ENCODE measurements at places on chromosomes 1 and 21. TPM values are rescaled to one million over a fixed set of nuclear protein-coding genes. Genes with fewer than 3 reads are reported as not detected.

The MIB2 gene
- 60.6 TPM for polyA plus RNA-seq

The KRTAP12-2 gene
- polyA plus RNA-seq = not detected

The GRIK3 gene
- polyA plus RNA-seq = 0.38 TPM

The KRTAP15-1 gene
- polyA plus RNA-seq = not detected

The HSD3B2 gene
- polyA plus RNA-seq = 0.17 TPM

The IPP gene
- 23.4 TPM for polyA plus RNA-seq

The CLDN8 gene
- 0.64 TPM for polyA plus RNA-seq

The TCP10L gene
- 0.43 TPM for polyA plus RNA-seq

The PUSL1 gene
- 7.0 TPM for polyA plus RNA-seq

The PTGER3 gene
- 1.1 TPM for polyA plus RNA-seq

The OR2T2 gene
- polyA plus RNA-seq = not detected

The TRIM58 gene
- 1.6 TPM for polyA plus RNA-seq

The CADM3 gene
- polyA plus RNA-seq = 1.6 TPM

The F3 gene
- 6.7 TPM for polyA plus RNA-seq

The TNFSF4 gene
- polyA plus RNA-seq = 2.2 TPM

The L1TD1 gene
- 6.2 TPM for polyA plus RNA-seq

The DENND2C gene
- polyA plus RNA-seq = 4.3 TPM

The IL12RB2 gene
- polyA plus RNA-seq = 0.67 TPM

The TDRD10 gene
- 3.6 TPM for polyA plus RNA-seq

The OLFML2B gene
- 13.0 TPM for polyA plus RNA-seq

The CFHR2 gene
- polyA plus RNA-seq = not detected

The EFNA1 gene
- polyA plus RNA-seq = 102 TPM

The FMOD gene
- polyA plus RNA-seq = 97.6 TPM

The UMODL1 gene
- 0.13 TPM for polyA plus RNA-seq

The MCOLN3 gene
- 1.3 TPM for polyA plus RNA-seq

The PDE9A gene
- 21.1 TPM for polyA plus RNA-seq

The PTPN7 gene
- polyA plus RNA-seq = 1.9 TPM

The CLCA4 gene
- not detected for polyA plus RNA-seq
